WTC11 (cell line): ENCODE measurements at places on chromosomes 3 and 15.

- H3K27ac ChIP-seq: no peak overlapping the region
- no peak overlapping the region for H3K4me3 ChIP-seq
- DNase-seq: no peak
- no peaks in the 10 kb centered on the region for H3K36me3 ChIP-seq
- peaks cover 16% of the 10 kb centered on the region for H3K4me1 ChIP-seq
- H3K27me3 ChIP-seq: no peaks in the 10 kb centered on the region
These were observed 82.6 kb downstream of the TRIM42 start for GRCh38 chr3:140760324-140761075.

DNA sequence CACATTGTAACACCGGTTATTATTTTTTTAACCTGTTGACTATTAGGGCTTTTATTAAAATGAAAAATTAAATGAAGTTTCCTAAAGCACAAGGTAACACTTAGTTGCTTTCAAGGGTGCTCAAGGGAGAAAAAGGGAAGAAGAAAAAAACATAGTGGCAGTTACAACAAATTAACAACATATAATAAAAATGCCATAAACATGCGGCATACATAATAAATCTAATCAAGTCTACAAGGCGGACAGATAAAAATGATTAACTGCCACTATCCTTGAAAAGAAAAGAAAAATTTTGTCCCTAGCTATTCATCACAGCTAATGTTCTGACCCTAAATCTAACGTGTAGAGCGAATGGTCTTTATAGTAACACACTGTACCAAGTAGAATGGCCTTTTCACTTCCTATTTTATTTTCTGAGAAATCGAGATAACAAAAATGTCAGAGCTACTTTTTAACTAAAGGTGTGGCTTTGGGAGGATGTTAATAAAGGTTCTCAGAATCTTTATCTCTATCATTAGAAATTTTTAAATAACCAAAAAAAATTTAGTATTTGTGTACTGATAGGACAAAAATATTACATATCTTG lies 194.9 kb downstream of the FOXP1 start:
- no peak overlapping the region for H3K27ac ChIP-seq
- no peak for DNase-seq
- H3K4me3 ChIP-seq: no peak overlapping the region
- H3K36me3 ChIP-seq: peaks cover 3% of the 10 kb centered on the region; the same call in 1 of the 2 replicates
- no peaks in the 10 kb centered on the region for H3K27me3 ChIP-seq
- H3K4me1 ChIP-seq: peaks cover 55% of the 10 kb centered on the region

- H3K27ac ChIP-seq: no peak overlapping the region
- H3K4me3 ChIP-seq: no peak overlapping the region
- H3K4me1 ChIP-seq: peaks cover 68% of the 10 kb centered on the region
- no peaks in the 10 kb centered on the region; the same call in none of the 2 replicates for H3K27me3 ChIP-seq
These were observed 7.1 kb downstream of the AMOTL2 start for GRCh38 chr3:134366928-134367811.

GRCh38 chr3:117719316-117719926 lies 1009.8 kb downstream of the TUSC7 start:
- DNase-seq: no peak
- no peaks in the 10 kb centered on the region for H3K36me3 ChIP-seq
- H3K27me3 ChIP-seq: no peaks in the 10 kb centered on the region
- no peak overlapping the region for H3K27ac ChIP-seq
- H3K4me1 ChIP-seq: peaks cover 6% of the 10 kb centered on the region

DNA sequence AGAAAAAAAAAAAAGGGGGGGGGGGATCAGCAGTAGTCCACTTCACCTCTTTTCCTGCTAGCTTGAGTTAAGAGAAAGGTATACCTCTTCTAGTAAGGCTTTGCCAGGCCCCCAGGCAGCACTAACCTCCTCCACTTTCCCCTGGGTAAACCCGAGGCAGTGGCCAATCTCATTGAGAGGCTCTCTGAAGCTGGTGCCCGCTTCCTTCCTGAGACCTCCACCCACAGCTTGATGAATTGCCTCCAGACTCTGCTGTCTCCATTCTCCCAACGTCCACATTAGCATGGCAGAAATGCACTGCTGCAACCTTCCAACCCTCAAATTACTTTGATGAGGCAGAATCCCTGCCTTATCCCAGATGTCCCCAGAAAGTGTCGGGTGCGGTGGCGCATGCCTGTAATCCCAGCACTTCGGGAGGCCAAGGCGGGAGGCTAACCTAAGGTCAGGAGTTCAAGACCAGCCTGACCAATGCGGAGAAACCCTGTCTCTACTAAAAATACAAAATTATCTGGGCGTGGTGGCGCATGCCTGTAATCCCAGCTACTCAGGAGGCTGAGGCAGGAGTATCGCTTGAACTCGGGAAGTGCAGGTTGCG lies 15.3 kb downstream of the RLBP1 start:
- H3K4me3 ChIP-seq: no peak overlapping the region
- no peak for DNase-seq
- H3K4me1 ChIP-seq: peaks cover 18% of the 10 kb centered on the region
- H3K36me3 ChIP-seq: no peaks in the 10 kb centered on the region
- no peak overlapping the region for H3K27ac ChIP-seq
